HFF-Myc (cell line): ENCODE measurements at places on chromosomes 4 and X.

DNA sequence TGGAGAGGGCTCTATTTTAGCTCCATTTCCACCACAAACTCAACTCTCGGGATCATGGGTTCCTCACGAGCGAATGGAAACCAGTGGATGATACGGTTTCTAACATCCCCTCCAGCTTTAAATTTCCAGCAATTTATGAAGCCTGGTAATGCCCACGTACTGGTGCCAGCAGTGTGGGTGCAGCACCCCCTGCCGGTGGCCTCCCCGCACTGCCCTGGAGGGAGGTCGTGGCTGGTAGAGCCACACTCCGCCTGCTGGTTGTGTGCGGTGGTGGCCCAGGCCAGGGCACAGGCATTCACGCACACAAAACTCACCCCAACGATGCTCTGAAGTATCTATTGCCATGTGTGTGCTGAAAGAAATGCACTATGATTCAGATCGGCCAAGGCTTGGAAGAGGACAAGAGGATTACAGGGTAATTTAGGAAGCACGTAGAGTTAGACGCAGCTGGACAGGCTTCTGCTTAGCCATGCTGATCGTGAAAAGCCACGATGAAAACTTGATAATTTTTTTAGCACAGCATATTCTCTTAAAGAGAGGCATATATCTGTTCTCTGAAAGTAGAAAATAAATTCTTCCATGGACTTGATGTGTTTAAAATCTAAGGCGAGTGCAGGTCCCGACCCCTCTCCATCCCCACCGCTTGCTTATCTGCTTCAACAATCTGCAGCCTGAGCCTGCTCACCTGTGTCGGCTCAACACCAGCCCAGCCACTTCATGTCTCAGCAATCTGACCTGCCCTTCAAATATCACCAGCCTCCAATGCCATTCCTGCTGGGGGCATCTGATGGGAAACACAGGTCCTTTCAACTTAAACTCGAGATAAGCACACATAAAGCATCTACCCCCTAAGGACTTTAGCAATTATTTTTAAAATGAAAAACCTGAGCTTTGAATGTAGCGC is 59.1 kb downstream of the SCD5 start:
- no peak for DNase-seq

DNA sequence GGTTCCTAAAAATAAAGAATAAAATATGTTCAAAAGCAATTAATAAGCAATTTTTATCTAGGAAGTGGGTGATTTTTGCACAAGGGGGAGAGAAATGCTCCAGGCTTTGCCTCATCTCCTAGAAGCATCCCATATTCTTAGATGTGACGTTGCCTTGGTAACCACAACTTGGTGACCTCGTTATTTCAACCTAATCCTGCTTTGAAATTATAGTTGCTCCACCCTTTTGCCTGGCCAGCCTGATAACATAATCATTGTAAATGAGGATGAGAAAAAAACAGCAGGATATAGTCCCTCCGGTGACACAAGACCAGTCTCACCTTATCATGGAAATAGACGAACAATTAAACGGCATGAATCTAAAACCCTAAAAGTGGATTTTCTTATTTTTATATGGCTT is 194.4 kb downstream of the QDPR start:
- DNase-seq = no peak

DNA sequence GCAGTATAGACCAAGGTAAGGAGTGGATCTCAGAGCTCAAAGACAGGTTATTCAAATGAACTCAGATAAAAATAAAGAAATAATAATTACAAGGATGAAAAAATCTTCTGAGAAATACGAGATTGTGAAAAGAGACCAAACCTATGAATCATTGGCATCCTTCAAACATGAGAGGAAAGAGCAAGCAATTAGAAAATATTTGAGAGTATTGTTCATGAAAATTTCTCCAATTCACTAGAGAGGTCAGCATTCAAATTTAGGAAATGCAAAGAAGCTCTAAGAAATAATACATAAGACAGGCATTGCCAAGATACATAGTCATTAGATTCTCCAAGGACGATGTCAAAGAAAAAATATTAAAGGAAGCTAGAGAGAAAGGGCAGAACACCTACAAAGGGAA is 93.5 kb upstream of the GALNTL6 start:
- no peak for DNase-seq

DNA sequence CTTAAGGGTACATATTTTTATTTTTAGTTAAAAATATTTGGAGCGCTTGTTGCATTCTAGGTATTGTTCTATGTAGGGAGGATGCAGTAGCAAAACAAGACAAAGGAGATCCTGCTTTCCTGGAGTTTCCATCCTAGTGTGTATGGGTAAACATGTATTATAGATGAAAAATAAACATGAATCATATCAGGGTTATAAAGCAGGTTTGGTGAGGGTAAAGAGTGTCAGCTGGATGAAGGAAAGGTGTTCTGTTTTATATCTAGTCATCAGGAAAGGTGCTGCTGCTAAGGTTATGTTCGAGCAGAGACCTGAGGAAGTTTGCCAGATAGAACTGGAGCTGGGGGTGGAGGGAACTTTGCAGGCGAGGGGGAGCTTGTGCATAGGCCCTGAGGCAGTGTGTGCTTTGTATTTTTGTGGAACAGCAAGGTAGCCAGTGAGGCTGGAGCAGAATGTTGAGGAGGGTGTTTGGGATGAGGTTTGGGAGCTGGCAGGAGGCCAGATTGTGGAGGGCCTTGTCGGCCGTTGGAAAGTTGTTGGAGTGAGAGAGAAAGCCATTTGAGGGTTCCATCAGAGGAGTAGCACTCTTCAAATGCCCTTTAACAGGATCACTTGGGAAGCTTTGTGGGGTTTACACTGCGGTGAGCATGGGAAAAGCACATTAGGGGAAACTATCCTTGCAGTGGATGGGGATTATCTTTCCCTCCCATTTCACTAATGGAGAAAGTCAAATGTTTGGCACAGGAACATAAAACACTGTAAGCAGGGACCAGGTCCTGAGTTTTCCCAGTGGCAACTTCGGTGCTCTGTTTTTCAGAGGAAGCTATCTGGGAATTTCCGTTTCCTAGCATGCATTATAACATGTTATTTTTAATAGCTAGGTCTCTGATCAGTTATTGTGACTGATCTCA is 35.9 kb downstream of the AFF1 start:
- no peak for DNase-seq

DNA sequence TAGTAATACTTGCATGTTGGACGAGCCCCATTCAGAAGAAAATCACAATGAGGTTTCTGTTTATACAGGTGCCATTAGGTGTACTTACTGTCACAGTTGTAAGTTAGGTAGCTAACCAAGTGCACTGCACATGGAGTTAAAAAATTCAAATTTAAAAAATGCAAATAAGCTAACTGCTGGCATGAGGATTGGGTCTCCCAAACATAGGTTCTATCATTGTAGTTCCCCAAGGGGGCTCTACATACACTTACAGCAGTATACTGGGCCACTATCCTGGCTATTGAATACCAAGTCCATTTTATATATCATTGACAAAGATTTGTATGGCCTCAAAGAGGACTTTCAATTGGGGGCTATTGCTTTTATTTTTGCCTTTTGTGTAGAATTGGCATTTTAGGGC is 153.4 kb downstream of the FMR1NB start:
- no peak for DNase-seq

DNA sequence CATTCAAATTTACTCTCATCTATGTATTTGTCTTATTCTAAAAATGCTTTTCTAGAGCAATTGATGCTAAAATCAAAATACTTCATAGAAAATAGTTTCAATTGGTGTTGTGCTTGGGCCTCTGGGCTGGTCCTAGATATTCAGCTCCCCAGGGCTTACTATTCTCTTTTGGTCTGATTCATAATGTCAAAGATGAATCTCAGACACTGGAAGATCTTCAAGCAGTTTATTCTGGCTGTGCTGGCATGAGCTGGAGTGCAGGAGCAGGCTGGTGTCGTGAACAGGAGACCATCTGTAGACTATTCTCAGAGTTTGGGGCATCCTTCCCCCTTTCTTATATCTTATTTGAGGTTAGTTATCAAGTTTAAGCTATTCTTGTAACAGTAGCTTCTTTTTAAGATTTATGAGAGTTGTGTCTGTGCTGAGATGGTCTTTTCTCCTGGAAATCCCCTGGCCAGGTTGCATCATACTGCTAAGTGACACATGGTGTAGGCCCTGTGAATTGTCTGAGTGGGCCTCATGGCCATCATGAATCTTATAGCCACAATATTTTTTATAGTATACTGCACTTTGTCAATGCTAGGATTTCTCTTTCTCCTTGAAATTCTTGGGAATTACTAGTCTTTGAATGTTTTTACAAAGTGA is 1624.0 kb upstream of the IGFBP7 start:
- no peak for DNase-seq

- no peak for DNase-seq
Observed at GRCh38 chr4:114613560-114613959, 15.0 kb downstream of the UGT8 start.

DNA sequence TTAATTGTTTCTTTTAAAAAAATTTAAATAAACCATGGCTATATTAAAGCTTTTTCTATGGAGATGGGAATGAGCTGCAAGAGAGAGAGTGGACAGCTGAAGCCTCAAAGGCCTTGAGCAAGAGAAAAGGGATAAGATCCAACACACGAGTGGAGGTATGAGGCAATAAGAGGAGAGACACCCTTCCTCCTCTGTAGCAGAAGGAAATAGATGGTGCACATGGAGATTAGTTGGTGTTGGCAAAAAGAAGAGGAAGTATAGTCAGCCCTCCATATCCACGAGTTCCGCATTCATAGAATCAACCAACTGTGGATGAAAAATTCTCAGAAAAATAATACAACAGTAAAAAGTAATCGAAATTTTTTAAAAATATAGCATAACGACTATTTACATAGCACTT is 3.2 kb downstream of the CXorf38 start:
- no peak for DNase-seq
